ENCODE measurements at places on chromosomes 13 and 19.

DNA sequence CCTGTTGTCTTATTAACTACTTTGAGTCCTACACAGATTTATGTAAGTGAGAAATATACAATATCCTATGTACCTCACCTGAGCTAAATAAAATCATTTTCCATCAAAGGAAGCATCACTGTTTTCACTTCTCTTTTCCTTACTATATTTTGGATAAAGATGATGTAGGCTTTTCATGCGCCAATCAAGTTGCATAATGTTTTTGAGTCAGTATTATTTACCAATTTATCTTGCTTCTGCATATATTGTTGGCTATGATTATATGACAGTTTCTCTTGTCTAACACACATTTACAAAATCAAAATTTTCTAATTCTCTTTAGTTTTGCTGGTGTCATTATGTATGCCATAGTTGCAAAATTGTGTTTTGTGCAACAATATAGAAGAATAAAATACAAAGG, 67.9 kb upstream of the FRY start:
- DNase-seq: no peak

- no peak for DNase-seq
Measured at GRCh38 chr19:44668985-44669764, 2.1 kb upstream of the CEACAM19 start.

GRCh38 chr19:7492142-7492541, 3.3 kb upstream of the PEX11G start:
- DNase-seq: no peak

- no peak for DNase-seq
Measured at GRCh38 chr13:50323440-50324065, 308.3 kb downstream of the KCNRG start.

DNA sequence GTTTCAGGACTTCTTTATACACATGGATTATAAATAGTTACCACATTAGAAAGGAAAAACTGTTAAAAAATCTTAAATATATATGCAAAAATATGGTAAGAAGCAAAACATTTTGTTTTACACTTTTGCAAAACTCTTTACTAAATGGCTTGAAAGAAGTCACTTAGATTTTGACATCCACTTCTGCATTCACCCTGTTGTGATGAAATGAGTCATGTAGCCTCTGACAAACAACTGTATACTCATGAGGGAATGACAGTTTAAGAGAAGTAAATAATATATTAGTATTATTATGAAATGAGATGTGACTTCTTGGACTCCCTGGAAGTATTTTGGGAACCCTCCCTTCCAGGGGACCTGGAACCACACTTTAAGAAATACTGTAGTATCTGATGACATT, 275.6 kb downstream of the DACH1 start:
- DNase-seq: no peak

GRCh38 chr19:54434873-54435214, 14.2 kb upstream of the LENG8 start:
- DNase-seq: no peak

DNA sequence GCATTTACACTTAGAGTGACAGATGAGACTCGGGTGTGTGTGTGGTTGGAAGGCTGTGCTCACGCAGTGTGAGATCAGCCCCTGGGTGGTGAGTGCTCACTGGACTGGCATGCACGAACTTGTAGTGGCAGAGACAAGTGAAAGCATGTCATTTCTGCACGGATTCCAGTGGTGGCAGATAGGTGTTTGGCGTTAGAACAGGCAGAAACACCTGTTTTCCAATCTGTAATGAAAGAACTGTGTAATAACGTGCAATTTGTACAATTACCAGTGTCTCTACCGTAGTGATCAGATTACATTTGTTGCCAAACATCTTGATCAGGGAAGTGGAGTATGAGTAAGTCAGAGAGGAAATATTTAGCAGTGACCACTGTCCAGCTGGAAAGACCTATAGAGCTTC, 8.2 kb downstream of the LAMP1 start:
- DNase-seq: no peak

DNA sequence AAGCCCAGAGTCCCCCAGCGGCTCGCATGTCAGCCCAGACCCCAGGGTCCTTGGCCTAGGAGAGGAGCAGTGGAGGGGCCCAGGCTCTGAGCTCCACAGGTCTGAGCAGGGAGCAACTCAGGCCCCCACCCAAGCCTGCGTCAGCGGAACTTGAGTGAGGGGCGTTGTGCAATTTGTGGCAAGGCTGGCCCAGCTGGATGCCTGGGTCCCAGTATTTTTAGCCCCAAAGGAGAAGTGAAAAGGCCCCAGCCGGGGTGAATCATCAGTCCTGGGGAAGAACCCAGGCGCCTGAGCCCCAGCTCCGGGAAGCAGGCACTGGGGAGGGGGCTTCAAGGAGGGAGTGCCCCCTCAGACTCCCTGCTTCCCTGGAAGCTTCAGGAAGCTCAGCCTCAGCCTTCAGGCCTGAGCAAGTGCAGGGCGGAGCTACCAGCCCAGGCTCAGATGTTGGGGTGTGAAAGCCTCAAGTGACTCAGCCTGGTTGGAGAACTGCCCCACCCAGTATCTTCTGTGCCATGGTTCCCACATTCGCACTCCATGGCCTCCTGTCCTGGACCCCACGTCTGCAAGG, 7.2 kb downstream of the MED29 start:
- DNase-seq: no peak

DNA sequence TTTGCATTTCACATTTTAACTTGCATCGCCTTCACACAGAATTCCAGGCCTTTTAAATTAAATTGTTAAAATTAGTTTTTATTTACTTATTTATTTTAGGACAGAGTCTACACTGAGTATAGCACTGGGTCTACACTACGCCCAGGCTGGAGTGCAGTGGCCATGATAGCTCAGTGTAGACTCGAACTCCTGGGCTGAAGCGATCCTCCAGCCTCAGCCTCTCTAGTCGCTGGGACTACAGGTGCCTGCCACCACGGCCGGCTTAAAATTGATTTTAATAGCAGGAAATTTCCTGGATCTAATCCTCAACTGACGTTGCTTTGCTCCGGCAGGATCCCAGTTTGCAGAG, 301 bp upstream of the ZNF610 start:
- no peak for DNase-seq

DNA sequence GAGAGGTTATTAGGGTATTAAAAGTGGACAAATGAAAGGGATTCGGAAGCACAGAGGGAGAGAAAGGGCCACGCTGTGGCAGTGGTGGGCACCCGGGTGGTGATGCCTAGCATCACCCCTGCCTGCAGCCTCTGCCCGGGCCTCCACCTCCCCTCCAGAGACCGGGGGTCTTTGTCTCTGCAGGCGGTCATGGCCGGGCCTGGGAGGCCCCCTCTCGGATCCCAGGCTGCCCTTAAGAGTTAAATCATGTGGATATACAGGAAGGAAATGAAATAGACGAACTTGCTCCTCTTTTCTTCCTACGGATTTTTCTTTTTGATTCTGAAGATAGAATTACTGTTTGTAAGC, 319.6 kb downstream of the ZNF536 start:
- DNase-seq: no peak

Data from eye (tissue), 1 donor.